ENCODE measurements at places on chromosomes 2 and 18.
A peak's percentile ranks its signal among the peaks of the same experiment; 100 is the strongest.

DNA sequence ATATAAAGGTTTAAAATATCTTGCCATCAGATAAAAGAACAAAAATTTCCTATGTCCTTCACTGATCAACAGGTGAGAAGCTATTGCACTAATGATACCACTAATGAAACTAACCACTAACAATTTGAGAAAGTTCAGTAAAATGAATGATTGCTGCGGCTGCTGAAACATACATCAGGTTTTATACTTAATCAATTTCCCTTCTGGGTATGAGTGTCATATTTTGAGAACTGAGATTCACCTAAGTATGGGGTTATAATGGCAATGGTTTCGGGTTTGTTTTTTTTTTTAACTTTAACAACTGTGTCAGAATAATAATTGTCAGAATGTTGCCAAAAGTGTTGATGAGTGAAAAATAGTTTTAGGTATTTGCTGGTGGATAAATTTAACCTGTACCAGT, 151.3 kb upstream of the SLC39A10 start:
- no peak for DNase-seq

- peak; percentile 69 for DNase-seq
Observed at GRCh38 chr18:58321986-58322385, 278.0 kb downstream of the NEDD4L start.

- DNase-seq = no peak
Observed at GRCh38 chr18:74288041-74288440, 3.7 kb downstream of the CYB5A start.

DNA sequence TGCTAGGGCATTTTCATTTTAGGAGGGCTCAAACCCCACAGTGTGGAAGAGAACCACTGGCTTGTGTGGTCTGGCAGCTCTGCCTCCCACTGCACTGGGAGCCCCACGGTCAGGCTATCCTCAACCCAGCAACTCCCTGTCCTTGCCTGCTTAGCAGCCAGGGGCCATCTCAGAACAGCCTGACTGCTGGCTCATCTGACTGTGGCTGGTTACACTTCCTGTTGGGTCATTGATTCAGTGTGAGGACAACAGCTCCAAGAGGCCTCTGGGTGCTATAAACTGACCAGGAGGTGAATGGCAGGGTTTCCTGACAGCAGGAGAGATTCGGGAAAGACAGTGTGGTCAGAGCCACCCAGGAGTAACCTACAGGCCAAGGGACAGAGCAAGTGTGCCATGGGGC, 40.1 kb downstream of the AMER3 start:
- no peak for DNase-seq

DNA sequence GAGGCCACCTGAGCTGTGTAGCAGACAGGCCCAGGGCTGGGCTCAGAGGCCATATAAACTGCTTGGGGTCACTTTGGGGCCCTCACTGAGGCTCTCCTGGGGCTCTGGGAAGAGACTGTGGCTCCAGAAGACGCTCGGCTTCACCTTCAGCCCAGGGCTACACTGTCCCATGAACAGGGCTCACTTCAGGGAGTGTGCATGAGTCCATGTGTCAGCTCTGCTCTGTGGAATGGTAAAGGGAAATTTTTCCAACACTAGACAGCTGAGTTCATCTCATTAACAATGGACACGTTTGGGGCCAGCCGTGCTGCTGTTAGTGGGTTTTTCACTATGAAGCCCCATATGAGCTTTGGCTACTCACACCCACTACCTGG, 65.4 kb upstream of the TFCP2L1 start:
- DNase-seq = no peak

- no peak for DNase-seq
Observed at GRCh38 chr2:236918545-236918944, 167.1 kb upstream of the COPS8 start.

DNA sequence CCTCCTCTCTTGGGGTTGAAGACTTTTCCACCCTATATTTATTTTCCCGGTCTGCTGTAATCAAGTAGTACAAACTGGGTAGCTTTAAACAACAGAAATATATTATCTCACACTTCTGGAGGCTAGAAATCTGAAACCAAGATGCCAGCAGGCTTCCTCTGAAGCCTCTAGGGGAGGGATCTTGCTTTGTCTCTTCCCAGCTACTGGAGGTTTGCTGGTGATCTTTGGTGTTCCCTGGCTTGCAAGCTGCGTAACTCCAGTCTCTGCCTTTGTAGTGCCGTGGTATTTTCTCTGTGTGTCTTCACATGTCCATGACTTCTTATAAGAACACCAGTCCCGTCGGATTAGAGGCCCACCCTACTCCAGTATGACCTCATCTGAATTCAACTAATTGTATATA, 44.4 kb downstream of the MYO3B start:
- no peak for DNase-seq

DNA sequence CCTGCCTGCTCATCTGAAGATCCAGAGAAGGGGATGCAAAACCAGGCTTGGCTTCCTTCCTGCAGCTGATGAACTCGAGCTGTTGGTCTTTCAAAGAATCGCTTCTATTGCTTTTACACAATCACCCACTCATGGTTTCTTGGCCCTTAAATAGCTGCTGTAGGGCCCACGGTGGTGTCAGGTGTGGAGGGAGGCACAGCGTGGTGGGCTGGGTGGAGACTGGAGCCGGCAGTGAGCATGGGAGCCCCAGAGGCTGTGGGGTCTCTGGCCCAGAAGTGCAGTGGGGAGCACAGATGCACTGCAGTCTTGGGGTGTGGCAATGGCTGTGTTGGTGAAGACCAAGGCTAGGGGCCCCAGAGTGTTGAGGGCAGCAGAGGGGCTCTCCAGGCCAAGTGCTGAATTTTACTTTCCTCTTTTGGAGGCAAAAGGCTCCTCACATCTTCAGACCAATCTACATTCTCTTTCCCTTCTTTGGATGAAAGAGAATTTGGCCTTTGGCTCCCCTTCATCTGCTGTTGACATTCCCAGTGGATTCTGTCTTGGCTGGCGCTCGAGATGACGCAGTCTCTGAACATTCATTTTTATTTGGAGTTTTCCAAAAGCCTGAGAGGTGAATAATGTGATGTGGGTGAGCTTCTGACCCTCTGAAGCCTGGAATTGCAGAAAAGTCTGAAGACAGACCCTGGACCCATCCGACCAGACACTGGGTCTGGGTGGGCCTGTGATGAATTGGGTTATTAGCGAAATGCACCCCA, 70.1 kb upstream of the ASB18 start:
- DNase-seq = no peak

DNA sequence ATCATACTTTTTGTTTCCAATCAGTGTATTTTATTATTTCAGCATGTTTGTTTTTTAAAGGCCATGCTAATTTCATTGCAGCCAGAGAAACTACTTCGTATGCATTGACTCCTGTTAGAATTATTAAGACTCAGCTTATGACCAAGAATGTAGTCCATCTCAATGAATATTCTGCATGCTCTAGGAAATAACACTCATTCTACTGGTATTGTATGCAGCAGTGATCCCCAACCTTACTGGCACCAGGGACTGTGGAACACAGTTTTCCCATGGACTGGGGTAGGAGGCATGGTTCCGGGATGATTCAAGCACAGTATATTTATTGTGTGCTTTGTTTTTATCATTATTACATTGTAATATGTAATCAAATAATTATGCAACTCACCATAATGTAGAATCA, 356.9 kb downstream of the DSEL start:
- DNase-seq = no peak

GRCh38 chr2:9554921-9555296, 721 bp downstream of the ADAM17 start:
- peak; percentile 42 for DNase-seq

GRCh38 chr2:30439296-30439695, 7.8 kb upstream of the LCLAT1 start:
- DNase-seq = no peak

DNA sequence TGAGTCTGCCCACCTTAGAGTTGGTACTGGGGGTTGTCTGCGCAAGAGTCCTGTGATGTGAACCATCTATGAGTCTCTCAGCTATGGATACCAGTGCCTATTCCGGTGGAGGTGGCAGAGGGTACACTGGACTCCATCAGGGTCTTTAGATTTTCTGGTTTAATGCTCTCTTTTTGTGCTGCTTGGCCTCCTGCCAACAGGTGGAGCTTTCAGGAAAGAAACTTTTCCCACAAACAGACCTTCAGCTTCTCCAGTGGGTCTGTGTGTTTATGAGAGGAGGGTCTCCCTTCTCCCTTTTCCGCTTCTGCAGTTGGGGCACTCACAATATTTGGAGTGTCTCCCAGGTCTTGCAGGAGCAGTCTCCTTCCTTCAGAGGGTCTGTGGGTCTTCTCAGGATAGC, 1721.9 kb upstream of the SLC39A10 start:
- DNase-seq = no peak

All from CD4-positive, alpha-beta T cell treated with Interleukin-4 for 1 hour (primary cell).